ENCODE measurements at places on chromosomes 16 and 17.

DNA sequence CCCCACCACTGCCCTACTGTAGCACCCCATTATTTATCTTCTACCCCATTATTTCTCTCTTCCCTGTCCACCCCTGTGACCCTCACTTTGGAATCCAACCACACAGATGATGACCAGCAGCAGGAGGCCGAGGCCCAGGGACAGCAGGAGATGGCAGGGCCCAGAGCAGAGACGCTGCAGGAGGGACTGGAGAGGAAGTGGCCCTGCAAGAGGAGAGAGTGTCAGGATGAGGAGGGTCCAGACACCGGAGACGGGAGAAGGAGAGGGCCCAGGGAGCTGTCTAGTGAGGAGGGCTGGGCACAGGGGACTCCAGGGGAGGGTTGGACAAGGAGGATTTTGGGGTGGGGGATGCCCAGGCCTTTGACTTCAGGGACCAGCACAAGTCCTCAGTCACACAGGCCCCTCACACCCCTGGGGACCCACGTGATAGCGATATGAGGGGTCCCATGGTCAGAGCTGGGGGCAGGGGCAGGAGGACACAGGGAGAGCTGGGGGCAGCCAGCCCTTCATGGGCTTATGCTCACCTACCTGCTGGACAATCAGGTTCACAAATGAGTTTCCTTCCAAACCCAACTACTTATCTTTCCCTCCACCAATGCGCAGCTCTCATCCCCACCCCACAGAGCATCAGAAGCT is 2.0 kb downstream of the CLEC10A start:
- no peak for DNase-seq

DNA sequence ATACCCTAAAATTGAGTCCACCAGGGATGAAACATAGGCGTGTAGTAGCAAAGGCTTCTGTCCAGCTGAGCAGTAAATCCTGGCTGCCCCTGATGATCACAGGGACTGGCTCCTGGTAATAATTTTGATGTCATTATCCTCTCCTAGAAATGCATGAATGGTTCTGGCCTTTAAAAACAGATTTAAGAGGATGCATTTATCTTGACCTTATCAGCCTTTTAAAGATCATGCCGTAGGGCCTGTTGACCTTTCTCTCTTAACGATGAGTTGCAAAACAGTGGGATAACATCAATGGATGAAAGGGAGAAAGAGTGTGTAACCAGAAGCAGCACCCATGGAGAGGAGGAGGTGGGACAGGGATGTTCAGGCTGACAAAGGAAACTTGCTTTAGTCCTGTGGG is 128.5 kb downstream of the CA10 start:
- DNase-seq = no peak

DNA sequence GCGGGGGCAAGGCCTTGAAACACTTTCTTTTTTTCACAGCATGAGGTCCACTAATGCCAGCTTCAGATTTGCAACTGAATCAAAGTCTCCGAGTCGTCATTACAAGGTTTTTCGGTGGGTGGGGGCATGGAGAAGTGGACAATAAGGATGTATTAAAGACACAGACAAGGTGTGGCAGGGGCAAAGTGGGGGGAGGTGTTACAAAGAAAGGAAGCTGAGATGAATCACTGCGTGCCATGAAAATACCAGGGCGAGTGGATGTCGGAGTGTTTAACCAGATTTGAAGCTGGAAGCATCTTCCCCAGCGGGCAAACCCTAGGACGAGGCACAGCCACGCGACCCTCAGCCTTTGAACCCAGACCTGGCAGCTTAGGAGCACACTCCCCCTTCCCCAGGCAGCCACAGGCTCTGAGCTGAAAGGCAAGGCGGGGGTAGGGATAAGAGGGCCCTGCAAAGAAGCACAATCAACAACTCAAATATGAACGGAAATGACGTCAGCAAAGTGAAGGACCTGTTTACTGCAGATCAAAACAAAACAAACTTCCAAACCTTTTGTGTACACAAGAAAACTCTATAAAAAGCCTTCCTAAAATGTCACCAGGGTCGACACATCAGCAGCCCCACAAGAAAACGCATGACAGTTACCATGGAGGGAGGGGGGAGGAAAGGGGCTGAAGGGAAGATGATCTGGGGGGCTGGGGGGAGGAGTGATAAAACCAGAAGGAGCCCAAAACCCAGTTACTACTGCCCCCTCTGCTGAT is 5.6 kb upstream of the ZFHX3 start:
- DNase-seq = no peak

DNA sequence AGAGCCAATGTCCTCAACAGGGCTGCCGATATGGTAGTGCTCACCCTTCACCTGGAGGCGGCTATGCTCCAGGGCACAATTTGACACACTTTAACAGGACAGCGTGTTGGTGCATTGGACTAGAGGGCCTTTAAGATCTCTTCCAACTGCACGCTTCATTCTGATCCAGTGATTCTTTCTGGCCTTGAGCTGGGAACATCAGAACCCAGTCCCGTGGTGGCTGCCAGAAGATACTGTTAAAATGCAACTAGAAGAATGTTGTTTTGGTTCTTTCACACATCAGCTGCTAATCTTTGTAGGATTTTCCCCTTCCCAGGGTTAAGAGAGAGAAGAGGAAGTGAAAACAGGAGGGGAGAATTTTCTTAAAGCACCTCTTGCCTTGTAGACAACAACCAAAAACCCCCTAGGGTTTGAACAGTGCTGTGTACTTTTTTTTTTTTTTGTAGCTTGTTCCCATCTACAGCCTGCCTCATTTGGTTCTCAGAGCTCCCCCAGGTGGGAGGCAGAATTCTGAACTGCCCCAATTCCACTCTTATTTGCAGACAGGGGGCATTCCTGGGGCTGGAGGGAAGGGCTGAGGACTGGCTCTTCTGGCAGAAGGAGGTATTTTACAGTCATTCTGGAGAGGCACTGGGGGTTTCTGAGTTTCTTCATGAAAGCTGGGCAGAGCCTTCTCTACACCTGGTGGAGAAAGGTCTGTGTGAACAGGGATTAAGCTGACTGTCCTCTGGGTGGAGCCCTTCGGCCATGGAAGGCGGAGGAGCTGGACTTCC is 32.4 kb downstream of the SMARCE1 start:
- DNase-seq = no peak

DNA sequence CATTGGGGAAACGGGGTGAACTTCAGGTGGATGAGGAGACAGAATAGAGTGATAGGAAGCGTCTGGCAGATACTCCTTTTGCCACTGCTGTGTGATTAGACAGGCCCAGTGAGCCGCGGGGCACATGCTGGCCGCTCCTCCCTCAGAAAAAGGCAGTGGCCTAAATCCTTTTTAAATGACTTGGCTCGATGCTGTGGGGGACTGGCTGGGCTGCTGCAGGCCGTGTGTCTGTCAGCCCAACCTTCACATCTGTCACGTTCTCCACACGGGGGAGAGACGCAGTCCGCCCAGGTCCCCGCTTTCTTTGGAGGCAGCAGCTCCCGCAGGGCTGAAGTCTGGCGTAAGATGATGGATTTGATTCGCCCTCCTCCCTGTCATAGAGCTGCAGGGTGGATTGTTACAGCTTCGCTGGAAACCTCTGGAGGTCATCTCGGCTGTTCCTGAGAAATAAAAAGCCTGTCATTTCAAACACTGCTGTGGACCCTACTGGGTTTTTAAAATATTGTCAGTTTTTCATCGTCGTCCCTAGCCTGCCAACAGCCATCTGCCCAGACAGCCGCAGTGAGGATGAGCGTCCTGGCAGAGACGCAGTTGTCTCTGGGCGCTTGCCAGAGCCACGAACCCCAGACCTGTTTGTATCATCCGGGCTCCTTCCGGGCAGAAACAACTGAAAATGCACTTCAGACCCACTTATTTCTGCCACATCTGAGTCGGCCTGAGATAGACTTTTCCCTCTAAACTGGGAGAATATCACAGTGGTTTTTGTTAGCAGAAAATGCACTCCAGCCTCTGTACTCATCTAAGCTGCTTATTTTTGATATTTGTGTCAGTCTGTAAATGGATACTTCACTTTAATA is 7.0 kb upstream of the TMEM235 start:
- no peak for DNase-seq

GRCh38 chr16:80147026-80147655 is 393.7 kb upstream of the DYNLRB2 start:
- no peak for DNase-seq

GRCh38 chr16:81838794-81839193 is 59.7 kb downstream of the PLCG2 start:
- DNase-seq = no peak

DNA sequence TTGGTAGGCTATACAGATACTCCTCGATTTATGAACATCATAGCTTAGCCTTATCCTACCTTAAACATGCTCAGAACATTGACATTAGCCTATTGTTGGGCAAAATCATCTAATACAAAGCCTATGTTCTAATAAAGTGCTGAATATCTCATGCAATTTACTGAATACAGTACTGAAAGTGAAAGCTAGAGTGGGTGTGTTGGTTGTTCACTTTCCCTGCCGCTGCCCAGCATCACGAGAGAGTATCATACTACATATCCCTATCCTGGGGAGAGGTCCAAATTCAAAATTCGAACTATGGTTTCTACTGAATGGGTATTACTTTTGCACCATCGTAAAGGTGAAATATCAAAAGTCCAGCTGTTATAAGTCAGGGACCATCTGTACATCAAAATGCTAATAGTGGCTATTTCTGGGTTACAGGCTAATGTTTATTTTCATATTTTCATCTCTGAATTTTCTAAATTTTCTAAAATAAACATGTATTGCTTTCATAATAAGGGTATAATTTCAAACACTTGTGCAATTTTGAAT is 54.5 kb downstream of the NACA2 start:
- no peak for DNase-seq

GRCh38 chr17:10638151-10638550 is 19.0 kb downstream of the MYH3 start:
- DNase-seq = no peak

GRCh38 chr16:20884240-20884556 is 16.0 kb downstream of the DCUN1D3 start:
- no peak for DNase-seq

GRCh38 chr17:29295420-29295819 is 1.5 kb upstream of the NUFIP2 start:
- DNase-seq = no peak

DNA sequence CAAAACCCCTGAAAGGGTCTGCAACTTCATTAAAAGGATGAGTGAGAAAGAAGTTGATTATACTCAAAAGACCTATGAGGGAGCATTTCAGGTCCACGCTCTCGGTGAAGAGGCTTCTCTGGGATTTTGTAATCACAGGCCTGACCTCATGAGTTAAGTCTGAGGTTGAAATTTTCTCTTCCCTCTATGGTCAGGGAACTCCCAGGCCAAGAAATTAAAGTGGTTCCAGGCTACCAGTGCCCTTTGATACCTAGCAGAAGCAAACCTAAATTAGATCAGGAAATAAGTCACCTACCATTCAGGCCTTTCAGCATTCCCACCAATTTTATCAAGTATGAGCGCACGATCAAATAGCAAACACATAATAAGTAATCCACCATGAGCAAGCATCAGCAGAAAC is 27.9 kb downstream of the MBTD1 start:
- no peak for DNase-seq

DNA sequence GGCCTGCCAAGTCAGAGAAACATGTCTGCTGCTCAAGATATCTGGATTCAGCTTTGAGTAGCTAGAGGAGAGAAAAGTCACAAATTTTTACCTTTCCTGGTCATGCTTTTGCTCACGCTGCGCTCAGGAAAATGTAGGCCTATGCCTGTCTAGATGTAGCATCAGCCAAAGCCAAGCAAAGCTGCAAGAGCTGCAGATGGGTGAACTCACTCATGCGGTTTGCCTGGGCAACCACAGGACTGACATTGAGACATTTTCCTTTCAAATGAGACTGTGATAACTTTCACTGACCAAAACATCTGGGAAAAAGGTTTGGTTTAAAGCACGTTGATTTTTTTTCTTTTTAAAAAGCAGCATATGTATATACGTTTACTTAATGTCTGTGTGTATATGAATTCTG is 34.0 kb upstream of the NAGLU start:
- DNase-seq = no peak

Measured in stimulated activated CD8-positive, alpha-beta memory T cell treated with anti-CD3 and anti-CD28 coated beads, Interleukin-15, amount 100 ng/mL, for 1 hour (primary cell).